ENCODE measurements at places on chromosomes 1 and 21.

DNA sequence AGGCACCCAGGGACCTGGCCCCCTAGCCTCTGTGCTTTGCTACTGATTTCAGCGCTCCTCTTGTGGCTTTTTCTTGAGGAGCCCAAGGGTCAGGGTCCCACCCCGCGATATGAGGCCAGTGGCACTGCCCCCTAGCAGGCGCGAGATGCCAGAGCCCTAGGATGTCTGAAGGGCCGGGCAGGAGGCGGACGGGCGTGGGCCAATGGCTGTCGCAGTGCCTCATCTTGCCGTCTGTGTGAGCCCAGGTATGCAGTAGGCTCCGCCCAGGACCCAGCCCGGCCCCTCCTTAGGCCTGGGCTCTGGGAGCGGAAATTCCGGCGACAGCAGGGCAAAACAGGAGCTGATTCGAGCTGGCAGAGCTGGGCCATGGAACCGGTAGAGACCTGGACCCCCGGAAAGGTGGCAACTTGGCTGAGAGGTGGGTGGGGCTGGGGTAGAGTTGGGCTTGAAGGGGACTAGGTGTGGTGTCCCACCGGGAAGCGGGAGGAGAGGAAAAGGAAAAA, at the start of gene CNKSR1:
CNKSR1 (plus strand) TSS at position 310 of the 503 bp plus-strand sequence; CDS start at position 367, 57 bp downstream.
- DNase-seq: no peak

DNA sequence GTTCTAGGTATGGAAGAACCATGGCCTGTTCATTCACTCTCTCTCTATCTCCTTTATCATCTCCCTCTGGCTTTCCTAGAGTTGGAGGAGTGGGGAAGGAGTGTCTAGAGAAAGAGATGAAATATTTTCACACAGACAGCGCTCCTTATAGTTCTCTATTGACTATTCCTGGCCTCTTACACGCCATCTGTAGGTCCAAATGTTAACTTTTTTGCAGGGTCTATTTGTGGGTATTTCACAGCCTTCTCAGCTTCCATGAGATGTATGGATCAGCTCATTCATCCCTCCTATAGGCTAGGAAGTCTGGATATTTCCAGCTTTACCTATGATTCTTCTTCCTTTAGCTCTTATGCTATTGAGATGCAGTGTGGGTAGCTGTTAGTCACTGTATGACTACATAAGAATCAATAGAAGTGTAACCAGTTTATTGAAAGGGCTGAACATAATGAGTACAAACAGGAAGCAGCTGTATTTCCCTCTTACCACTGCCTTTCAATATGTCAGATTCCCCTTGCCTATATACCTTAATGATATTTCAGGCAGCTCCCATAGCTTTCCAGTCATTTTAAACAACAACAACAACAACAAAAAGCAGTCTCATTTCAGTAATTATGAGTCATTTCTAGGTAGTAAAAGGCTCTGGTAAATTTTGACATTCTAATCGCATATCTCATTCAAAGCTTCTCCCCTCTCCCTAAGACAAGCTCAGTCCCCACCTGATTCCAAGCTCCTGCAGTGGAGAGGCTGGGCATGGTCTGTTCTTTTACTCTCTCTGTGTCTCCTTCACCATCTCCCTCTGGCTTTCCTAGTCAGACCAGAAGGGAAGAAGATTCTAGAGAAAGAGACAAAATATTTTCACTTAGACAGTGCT, 149.5 kb downstream of the TTLL7 start:
- DNase-seq: no peak

DNA sequence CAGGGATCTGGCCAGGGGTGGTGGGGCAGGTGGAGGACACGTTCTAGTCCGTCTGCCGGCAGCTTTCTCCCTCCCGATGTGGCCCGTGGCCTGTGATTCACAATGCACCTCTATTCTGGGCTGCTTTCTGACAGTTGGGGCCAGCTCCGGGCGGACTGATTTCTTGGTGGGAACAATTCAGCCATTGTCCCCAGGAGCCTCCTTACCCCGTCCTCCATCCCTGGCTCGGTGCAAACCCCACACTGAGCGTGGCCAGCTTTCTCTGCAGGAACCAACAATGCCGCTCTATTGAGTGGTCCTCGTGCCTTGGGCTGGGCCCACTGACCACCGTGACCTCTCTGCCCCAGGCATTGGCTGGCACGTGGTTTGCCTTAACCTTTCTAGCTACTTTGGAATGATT, 29.7 kb downstream of the PADI2 start:
- no peak for DNase-seq

DNA sequence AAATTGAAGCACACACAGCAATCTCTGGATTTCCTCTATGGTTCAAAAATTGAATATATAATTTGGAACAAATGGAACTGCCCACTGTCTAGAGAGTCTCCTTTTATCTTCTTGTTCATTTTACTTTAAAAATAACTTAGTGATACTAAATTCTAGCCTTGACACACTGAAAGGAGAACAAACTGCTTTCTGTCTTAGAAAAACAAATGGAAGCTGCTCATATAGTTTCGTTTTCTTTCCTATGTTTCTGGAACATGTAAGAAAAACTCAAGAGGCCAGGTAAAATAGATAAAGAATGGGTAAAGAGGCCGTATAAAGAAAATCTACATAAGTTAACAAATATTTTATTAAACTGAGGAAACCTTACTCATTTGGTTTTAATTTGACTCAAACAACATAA, 332.7 kb downstream of the NEGR1 start:
- DNase-seq: no peak

GRCh38 chr1:86739648-86740509, 35.5 kb downstream of the SH3GLB1 start:
- DNase-seq: no peak

GRCh38 chr1:58162952-58163550, 383.5 kb downstream of the OMA1 start:
- no peak for DNase-seq

DNA sequence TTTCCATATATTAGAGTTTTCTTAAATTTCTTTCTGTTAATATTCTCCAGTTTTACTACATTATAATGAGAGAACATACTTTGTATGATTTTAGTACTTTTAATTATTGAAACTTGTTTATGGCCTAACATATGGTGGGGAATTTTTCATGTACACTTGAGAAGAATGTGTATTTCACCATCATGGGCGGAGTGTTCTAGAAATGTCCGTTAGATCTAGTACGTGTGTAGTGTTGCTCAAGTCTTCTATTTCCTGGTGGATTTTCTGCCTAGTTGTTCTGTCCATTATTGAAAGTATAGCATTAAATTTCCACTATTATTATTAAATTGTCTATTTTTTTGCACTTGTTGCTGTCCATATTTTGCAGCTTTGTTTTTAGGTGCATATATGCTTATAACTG, 64.0 kb upstream of the RGS21 start:
- DNase-seq: no peak

DNA sequence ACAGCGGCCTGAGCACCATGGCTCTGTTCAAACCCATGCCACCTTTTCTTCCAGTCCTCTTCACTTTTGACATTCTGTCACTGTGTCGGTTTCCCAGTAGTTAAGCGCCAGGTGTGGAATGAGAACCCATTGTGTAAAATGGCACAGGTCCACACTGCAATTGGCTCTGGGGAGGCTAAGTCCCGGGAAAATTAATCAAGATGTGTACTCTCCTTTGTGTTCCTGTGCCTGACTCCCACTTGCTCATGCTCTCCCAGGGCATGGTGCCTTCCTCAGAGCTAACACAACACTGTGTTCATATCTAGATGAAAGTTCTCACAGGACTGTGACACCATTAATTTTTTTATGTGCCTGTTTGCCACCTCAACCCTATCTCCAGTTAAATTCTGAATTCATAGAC, 59.0 kb upstream of the BTG3 start:
- no peak for DNase-seq

GRCh38 chr1:214453109-214453722, 98.2 kb downstream of the PTPN14 start:
- DNase-seq: no peak
